ENCODE measurements at places on chromosomes 6 and 20.

GRCh38 chr6:107691062-107691751 lies 132.9 kb downstream of the SCML4 start:
- DNase-seq = no peak

DNA sequence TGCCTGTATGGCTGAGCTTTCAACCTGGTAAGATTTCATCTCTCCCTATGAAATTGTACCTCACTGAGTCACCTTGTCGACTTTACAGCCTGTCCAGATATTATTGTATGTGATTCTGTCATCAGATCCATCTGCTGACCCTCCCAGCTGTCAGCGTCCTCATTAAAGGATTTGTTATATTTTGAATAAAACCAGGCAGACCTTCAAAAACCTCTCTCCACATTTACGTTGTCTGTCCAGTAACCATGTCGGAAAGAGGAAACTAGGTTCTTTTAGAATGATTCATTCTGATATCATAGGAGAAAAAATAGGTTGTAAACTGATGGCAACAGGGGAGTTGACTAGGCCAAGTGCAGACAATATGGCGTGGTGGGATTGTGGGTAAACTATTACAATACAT lies 38.5 kb downstream of the TSPYL4 start:
- no peak for DNase-seq

- no peak for DNase-seq
Measured at GRCh38 chr6:127737009-127737486, 160.1 kb downstream of the C6orf58 start.

GRCh38 chr6:158060455-158061360 lies 79.0 kb downstream of the SYNJ2 start:
- no peak for DNase-seq

GRCh38 chr6:121609281-121609680 lies 173.8 kb downstream of the GJA1 start:
- DNase-seq = no peak

DNA sequence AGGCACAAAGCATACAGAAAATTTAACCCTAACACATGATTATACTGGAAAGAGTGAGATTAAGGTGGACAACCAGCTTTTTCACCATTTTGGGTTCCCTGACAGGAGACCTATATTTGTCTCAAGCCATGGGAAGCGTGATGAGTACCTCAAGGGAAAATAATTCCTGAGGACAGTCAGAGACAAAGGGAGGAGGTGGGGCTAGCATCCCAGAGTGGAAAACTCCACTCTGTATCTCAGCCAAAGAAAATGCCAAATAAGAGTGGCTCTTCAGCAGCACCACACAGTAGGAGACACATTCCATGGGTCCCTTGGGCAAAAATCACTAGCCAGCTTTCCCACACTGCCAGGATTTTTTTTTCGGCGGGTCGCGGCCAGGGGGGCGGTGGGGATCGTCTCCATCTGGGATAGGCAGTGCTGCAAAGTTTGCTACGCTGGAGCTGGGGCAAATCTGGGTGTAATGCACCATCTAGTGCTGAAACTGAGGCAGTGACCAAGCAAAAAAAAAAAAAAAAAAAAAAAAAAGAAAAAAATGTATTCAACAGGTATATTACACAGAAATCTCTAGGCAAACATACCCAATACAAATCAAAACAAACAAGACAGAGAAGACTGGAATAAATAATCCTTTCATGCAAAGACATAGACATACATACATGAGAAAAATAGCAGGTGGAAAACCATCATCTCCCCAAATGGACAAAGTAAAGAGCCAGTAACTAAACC lies 77.3 kb upstream of the SLC35F1 start:
- DNase-seq = no peak

- DNase-seq = no peak
Measured at GRCh38 chr6:470051-470900, 78.7 kb downstream of the IRF4 start.

GRCh38 chr6:46719099-46719498 lies 16.1 kb downstream of the PLA2G7 start:
- DNase-seq = no peak

GRCh38 chr20:1802385-1803060 lies 92.7 kb upstream of the SIRPA start:
- no peak for DNase-seq

DNA sequence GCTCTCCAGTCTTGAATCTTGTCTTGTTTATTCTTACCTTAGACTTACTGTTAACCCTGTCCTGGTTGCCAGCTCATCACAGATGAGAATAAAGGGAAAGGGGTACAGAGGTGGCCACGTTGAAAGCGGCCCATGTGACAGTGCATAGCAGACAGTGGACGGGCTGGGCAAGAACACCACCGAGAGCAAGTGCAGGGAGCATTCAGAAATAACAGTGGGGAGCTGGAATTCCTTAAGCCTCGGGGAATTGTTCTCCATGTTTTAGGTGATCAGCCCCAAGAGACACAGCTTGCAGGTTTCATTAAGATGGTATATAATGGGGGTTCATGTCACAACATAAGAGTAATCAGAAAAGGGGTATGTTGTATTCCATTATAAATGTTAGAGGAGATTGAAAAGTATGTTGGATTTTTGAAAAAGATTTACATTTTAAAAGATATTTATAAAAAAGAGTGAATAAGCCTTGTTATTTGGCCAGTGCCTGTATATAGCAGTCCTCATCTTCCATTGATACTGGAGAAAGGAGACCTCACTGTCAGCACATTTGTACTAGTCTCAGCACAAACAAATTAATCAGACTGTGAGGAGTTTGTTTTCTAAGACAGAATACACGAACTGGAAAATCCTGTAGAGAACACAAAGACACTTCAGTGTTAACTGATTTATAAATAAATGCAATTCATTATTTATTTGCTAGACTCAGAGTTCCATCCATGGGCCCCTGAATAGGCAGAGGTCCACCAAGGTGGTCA lies 35.4 kb downstream of the VAPB start:
- no peak for DNase-seq

GRCh38 chr6:44000164-44000842 lies 126.9 kb downstream of the MRPL14 start:
- DNase-seq = no peak

DNA sequence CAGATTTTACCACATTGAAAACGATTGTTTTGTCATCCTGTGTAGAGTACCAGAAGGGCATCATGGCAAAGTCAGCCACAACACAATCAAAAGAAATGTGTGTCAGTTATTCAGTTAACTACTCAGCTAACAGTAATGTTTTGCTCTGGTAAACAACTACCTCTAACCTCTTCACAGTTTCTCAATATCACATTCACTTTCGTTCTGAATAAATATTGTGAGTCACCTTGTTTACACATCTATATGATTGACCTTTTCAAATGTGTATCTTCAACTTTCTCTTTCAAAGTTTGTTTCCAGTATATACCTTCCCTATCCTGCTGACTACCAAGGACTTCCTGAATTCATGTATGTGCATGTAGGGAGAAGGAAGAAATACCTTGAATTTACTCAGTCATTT lies 216.6 kb upstream of the UFL1 start:
- no peak for DNase-seq

DNA sequence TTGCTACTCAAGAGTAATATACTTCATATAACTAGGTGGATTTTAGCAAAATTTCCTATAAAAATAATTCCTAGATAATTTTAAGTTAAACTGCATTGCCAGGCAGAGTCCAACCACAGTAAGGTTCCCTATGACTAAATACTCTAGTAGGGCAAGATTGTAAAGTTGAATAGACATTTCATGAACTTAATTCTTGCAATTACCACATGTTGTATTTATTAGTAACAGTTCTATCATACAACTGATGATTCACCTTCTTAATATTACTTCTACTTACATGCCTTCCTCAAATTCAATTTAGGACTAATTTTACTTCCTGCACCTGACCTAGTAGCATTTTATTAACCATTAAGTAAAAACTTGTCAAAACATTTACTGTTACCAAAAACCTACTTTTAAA lies 266.7 kb upstream of the THEMIS start:
- DNase-seq = no peak

DNA sequence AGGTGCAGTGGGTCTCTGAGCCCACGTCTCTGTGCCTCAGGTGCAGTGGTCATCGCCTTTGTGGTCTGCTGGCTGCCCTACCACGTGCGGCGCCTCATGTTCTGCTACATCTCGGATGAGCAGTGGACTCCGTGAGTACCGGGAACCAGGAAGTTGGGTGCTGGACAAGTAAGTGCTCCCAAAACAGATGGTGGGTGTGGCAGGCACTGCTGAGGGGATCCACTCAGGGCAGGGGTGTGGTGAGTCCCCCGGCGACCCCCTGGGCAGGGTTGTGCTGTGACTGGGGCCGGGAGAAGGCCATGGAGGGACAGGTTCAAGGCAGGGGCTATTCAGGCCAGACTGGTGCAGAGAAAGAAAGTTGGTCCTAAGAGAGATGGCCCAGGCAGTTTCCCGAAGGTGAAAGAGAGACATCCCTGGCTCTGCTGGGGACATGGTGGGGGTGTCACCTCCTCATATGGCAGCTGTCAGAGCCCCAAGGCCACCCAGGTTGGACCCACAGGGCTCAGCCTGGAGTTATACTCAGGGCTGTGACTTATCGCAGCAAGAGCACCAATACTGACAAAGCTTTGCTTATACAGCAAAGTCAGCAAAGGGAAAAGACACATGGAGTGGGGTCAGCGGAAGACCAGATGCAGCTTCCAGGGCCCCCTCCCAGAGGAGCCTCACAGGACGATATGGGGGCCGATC lies 37.9 kb upstream of the MRGBP start:
- DNase-seq = no peak

DNA sequence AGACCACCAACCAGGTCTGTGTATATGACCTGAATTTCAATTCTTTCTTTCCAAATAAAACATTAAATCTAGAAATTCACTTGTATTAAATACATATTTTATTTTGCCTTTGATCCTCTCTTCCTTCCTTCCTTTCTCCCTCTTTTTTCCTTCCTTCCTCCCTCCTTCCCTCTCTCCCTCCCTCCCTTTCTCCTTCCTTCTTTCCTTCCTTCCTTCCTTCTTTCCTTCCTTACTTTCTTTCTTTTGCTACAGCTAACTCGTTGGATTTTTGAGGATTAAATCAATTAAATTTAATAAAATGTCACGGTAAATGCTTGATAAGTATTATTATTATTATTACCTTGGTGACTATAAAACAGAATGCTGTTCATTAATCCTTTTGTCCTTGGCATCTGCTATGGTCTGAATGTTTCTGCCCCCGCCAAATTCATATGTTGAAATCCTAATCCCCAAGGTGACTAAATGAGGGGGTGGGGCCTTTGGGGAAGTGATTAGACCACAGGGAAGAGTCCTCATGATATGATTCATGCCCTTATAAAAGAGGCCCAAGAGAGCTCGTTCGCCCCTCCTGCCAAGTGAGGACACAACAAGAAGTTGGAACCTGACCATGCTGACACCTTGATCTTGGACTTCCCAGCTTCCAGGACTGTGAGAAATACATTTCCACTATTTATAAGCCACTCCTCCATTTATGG lies 67.6 kb upstream of the BTBD3 start:
- no peak for DNase-seq

GRCh38 chr6:45605971-45606370 lies 228.2 kb upstream of the SUPT3H start:
- no peak for DNase-seq

- no peak for DNase-seq
Measured at GRCh38 chr20:38725931-38726803, 1.9 kb downstream of the SLC32A1 start.

- DNase-seq = no peak
Measured at GRCh38 chr6:13272131-13273046, 55.9 kb downstream of the TBC1D7 start.

DNA sequence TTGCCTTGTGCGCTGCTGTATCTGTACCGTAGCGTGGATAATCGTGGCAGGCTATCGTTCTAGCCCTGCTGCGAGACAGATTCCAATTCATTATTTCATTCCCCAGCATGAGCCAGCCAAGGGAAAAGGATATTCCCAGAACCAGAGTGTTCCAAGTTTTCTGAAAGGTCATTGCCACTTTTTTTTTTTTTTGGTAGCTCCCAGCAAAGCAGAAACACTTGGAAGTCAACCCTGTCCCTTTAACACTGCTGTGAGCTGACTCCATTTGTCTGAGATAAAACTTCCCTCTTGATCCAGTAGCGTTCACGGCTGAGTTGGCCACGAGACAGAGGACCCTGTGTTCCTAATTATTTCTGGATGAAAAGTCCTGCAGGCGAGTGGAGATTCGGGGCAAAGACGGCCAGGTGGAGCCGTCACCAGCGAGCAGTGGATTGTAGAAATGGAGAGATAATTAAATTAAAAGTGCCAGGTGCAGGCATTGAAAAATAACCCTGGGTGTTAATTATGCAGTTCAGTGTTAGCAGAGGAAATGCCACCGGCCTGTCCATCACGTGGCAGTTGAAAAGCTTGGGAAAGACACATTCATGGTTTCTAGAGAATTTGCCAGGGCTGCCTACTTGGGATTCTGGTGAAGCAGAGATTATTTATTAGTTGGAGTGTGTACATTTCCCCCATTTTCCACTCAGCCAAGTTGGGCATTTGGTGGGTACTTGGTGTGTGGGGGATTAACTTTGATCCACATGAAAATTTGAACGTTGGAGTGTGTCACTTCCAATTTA lies 164.2 kb downstream of the SLC24A3 start:
- no peak for DNase-seq

GRCh38 chr6:45163952-45164766 lies 164.0 kb upstream of the RUNX2 start:
- peak; percentile 15 for DNase-seq

- DNase-seq = no peak
Measured at GRCh38 chr20:24880356-24880755, 68.7 kb upstream of the CST7 start.

GRCh38 chr20:57891014-57891413 lies 181.2 kb upstream of the PMEPA1 start:
- no peak for DNase-seq

GRCh38 chr6:135826236-135826804 lies 25.2 kb upstream of the PDE7B start:
- DNase-seq = no peak

GRCh38 chr6:7507600-7507999 lies 33.9 kb upstream of the DSP start:
- no peak for DNase-seq

DNA sequence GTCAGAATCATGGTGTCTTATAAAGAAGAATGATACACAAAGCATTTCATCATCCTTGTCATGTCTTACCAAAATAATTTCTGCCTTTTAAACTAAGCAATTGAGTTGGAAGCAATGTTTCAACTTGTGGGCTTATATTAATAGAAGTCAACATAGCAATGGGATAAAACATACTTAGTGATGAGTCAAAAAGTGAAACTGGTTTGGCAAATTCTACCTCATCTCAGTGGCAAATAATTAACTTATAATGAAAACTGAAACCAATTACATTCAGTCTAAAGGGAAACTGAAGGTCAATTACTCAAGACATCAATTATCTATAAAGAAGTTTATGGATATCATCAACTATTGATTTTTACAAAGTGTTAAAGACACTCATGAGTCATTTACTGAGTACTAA lies 463.8 kb downstream of the BMP2 start:
- DNase-seq = no peak

GRCh38 chr6:167746390-167746907 lies 80.3 kb upstream of the AFDN start:
- DNase-seq = no peak

GRCh38 chr6:122198922-122199321 lies 200.5 kb upstream of the HSF2 start:
- no peak for DNase-seq

GRCh38 chr6:15042938-15043337 lies 202.9 kb upstream of the JARID2 start:
- no peak for DNase-seq

GRCh38 chr20:62367136-62367632 lies at the start of gene LAMA5:
LAMA5 (minus strand) TSS chr20:62367312; CDS start chr20:62367245, 67 bp downstream.
- DNase-seq = no peak
